ENCODE measurements at places on chromosomes 1 and 21.

DNA sequence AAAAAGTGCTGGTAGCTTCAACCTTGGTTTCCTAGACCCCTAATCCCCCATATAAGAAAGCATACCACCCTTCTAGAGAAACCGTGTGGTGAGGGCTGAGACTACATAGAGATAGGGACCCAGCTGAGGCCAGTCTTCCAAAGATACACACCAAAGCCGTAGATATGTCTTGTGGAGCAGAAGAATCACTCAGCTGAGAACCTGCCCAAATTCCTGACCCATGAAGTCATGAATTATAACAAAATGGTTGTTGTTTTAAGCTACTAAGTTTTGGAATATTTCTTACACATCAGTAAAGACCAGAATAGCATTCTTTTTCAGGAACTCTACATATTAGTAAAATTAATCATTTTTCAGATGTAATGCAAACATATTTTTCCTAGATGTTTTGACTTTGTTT is 3.3 kb upstream of the SNRPE start:
- no peak for DNase-seq

DNA sequence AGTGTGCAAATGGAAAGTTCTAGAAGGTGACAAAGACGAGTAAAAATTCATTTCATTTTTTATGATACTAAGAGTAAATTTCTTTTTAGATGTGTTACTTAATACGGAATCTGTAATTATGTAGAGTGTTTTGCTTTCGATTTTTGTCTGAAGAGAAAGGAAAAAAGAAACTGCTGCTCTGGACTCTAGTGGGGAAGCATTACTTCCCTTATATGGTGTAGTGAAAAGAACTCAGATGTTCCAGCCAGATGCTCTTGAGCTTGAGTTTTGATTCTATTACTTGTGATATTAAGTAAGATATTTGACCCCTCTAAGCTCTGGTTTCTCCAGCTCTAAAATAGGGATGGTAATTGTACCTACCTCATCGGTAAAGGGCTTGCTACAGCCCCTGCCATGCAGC is 12.2 kb upstream of the GPR161 start:
- DNase-seq, result no peak

GRCh38 chr21:32599526-32599925 is 12.7 kb downstream of the CFAP298 start:
- DNase-seq, result no peak

DNA sequence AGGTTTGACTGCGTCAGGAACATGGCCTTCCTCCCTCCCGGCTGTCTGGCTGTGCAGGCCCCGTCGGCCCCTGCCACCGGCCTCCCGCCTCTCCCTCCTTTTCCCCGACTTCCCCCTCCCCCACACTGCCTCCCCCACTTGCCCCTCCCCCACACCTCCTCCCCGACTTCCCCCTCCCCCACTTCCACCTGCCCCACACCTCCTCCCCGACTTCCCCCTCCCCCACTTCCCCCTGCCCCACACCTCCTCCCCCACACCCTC is 52.6 kb downstream of the SLC19A1 start:
- no peak for DNase-seq

GRCh38 chr1:67052741-67053534 is 1.0 kb downstream of the SLC35D1 start:
- DNase-seq, result peak; percentile 55

DNA sequence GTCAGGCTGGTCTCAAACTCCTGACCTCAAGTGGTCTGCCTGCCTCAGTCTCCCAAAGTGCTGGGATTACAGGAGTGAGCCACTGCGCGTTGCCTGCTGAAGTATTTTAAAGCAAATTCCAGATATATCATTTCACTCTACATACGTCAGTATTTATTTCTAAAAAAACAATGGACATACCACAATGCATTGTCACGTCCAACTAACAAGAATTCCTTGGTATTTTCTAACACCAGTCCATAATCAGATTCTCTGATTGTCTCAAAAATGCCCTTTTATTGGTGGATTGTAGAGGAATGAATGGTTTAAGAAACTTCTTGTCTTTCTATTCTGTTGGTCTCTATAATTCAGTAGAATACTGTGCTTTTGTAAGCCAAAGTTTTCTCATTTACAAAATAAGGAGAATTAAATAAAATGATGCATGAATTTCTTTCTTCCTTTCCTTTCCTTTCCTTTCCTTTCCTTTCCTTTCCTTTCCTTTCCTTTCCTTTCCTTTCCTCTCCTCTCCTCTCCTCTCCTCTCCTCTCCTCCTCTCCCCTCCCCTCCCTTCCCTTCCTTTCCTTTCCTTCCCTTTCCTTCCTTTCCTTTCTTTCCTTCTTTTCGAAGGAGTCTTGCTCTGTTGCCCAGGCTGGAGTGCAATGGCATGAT is 55.8 kb downstream of the VPS13D start:
- no peak for DNase-seq

Data from G401 (cell line).